Stimulated activated naive CD8-positive, alpha-beta T cell treated with anti-CD3 and anti-CD28 coated beads, Interleukin-15, amount 100 ng/mL, for 72 hours (primary cell): ENCODE measurements at places on chromosomes 5 and 9.

GRCh38 chr9:107008011-107008410 lies 145.0 kb downstream of the ZNF462 start:
- no peak for DNase-seq

DNA sequence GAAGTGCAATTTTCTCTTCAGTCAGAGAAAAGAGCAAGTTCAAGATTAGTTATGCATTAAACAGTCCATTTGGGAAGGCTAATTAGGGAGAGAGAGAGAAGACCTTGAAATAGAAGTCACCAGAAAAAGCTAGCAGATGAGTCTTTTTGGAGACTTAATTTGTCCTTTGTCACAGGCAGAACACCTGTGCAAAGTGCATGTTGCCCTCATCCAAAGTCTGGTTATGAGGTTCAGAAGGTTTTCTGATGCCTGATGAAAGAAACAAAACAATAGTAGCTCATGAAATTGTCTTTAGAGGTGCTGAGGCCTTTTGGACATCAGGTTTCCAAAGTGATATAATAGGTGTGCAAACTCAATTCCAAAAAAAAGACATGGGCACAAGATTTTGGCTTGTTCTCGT lies 199.3 kb downstream of the MAN2A1 start:
- no peak for DNase-seq

DNA sequence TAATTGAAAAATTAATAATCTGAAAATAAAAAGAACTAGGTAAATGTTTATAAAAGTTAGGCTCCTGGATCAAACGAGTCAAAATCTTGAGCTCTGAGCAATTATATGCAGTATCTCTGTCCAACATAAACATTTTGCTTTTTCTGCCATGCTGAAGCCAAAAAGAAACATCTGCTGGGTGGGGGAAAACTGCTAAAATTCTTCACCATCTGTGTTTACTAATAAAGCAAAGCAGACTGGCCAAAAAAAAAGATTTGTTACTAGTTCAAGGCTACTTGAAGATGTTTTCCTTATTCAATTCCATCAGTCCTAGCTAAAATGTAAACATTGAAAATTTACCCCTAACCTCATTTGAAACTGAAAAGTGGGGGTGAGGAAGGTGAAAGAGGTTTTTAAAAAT lies 29.7 kb downstream of the GTF3C4 start:
- no peak for DNase-seq

GRCh38 chr9:121326901-121327613 lies 43.0 kb downstream of the STOM start:
- no peak for DNase-seq

GRCh38 chr9:5230554-5230953 lies 665 bp upstream of the INSL4 start:
- DNase-seq, result no peak

GRCh38 chr5:102523541-102524175 lies 24.9 kb upstream of the SLCO6A1 start:
- DNase-seq, result no peak

DNA sequence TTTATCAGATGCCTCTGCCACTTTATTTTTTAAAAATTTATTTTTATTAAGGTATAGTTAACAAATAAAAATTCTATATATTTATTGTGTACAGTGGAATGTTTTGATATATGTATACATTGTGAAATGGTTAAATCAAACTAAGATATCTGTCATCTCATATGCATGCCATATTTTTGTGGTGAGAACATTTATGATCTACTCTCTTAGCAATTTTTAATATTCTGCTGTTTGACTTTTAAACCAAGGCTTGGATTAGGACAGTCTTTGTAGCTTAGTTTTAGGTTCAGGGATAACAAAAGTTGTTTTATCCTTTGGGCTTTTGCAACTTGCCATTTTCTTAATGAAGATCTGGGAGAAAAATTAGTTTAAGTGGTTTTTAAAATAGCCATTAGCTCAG lies 46.0 kb upstream of the CDKN2B start:
- no peak for DNase-seq

- DNase-seq, result no peak
Measured at GRCh38 chr5:138336952-138337684, 948 bp upstream of the FAM53C start.

GRCh38 chr5:171418982-171419687 lies at the start of gene FGF18:
FGF18 (plus strand) TSS chr5:171419647; CDS start chr5:171420200, 553 bp downstream.
- peak; percentile 58 for DNase-seq

GRCh38 chr5:52134013-52134650 lies 653.6 kb upstream of the ITGA1 start:
- DNase-seq, result no peak

DNA sequence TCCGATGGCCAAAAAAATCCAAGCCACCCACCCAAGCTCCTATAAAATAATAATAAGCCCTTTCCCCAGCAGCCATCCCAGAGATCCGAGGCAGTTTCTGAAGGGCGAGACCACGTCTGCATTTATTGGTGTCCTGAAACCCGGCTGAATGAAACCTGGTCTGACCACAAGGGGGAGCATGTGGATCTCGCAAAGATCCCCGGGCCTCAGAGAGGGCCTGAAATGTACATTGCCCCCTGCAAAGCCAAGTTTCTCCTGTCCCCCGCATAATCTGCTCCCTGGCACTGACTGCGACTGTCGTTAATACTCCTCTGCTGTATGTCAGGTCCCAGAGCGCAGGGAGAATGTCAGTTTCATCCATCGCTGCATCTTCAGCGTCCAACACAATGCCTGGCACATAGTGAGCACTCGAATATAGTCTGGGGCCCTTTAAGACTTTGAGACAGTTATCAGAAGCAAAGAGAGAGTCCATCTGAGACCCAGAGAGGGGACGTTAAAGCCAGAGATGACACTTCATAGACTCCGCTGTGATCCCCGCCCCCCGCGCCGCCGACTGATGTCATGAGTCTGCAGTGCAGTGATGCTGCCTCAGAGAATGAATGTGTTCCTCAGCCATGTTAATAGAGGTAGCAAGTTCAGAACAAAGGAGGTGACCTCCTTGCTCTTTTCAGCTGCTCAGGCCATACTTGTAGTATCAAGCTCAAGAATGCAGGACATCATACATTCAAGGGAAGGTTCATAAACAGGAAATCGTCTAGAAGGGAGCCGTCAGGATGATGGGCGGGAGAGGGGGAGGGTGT lies 74.5 kb upstream of the BARHL1 start:
- peak; percentile 64 for DNase-seq

DNA sequence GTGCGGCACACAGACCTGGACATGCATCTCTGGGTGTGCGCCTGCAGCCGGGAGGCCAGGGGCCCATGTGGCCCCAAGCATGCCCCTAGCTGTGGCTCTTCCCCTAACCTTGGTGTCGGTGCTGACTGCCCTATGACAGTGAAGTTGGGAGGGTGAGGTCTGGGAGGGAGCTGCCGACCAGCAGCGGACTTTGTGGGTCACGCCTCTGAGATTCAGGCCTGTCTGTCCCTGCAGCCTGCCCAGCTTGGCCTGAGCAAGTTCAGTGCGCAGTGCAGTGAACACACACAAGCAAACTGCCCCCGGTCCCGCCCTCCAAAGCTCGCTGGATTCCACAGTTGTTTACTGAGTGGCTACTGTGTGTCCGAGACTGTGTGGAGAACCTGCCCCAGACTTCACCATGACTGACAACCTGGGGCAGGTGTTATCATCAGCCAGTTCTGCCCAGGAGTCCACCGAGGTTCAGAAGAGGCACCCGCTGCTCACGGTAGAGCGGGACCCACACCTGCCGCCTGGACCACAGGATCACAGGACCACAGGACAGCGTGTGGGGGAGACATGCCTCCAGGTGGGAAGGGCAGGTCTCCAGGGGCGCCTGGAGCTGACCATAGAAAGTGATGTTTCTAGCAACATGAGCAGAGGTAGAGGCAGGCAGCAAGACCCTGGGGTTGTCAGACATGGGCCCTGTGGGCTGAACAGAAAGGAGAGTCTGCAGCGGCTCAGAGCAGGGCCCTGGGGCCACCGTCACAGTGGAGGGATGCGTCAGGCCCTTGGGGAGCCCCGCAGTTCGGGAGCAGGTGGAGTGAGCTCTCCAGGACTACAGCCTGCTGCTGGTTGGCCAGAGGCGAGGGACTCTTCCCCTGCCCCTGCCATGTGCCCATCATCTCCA lies 105.1 kb downstream of the PHF2 start:
- DNase-seq, result peak; percentile 6

GRCh38 chr9:136011703-136012496 lies 50.7 kb upstream of the UBAC1 start:
- DNase-seq, result no peak

- no peak for DNase-seq
Measured at GRCh38 chr9:20197976-20198685, 409.3 kb upstream of the SLC24A2 start.

- peak; percentile 20 for DNase-seq
Measured at GRCh38 chr5:136133222-136133921, 727 bp downstream of the SMAD5 start.

GRCh38 chr5:175840050-175840841 lies 31.1 kb upstream of the CPLX2 start:
- no peak for DNase-seq

- no peak for DNase-seq
Measured at GRCh38 chr5:5289537-5289936, 132.9 kb upstream of the ICE1 start.
